ENCODE measurements at places on chromosomes 7 and 10. TPM values are rescaled to one million over a fixed set of nuclear protein-coding genes. Genes with fewer than 3 reads are reported as not detected.

- no peak for DNase-seq
- H3K27me3 ChIP-seq: no peaks in the 10 kb centered on the region
- H3K4me3 ChIP-seq: no peak overlapping the region
- H3K36me3 ChIP-seq: no peaks in the 10 kb centered on the region
- no peaks in the 10 kb centered on the region for H3K4me1 ChIP-seq
- no peak overlapping the region for H3K27ac ChIP-seq
Measured at GRCh38 chr10:70544431-70545340, 57.9 kb downstream of the PRF1 start.

GRCh38 chr10:32995751-32996150, 37.7 kb upstream of the ITGB1 start:
- peaks cover 8% of the 10 kb centered on the region for H3K4me1 ChIP-seq
- H3K36me3 ChIP-seq: no peaks in the 10 kb centered on the region
- H3K27me3 ChIP-seq: no peaks in the 10 kb centered on the region
- no peak overlapping the region for H3K4me3 ChIP-seq
- DNase-seq: peak; percentile 25

DNA sequence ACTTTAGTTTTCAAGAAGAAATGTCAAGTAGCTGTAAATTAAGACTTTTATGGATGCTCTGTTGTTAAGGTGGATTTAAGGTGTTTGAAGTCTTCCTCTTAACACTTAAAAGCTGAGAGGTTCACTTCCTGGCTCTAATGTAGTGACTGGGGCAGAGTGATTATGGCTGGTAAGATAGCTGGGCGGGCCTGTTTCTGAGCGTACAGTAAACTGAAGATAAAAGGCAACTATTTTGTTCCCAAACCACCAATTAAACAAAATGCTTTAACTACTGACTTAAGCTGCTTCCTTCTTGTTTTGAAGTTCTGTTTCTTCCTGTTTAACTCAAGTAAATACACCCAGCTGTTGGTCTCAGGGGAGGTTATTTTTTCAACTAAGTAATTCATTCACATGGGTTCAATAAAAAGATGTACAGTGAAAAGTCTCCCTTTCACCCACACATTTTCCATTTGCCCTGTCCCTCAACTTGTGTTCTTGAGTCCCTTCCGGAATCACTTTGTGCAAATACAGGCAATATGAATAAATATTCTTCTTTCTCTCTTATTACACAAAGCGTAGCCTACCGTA, 19.3 kb downstream of the VWA2 start:
- DNase-seq: no peak
- H3K4me1 ChIP-seq: peaks cover 6% of the 10 kb centered on the region
- H3K4me3 ChIP-seq: no peak overlapping the region
- no peaks in the 10 kb centered on the region for H3K36me3 ChIP-seq
- H3K27ac ChIP-seq: no peak overlapping the region

PLXNA4 gene
- total RNA-seq: not detected

HYAL4 gene
- total RNA-seq: not detected

CPN1 gene
- not detected for total RNA-seq

- no peak for DNase-seq
- H3K36me3 ChIP-seq: no peaks in the 10 kb centered on the region
- no peaks in the 10 kb centered on the region for H3K4me1 ChIP-seq
Measured at GRCh38 chr7:111198255-111198654, 107.3 kb downstream of the LRRN3 start.

DNA sequence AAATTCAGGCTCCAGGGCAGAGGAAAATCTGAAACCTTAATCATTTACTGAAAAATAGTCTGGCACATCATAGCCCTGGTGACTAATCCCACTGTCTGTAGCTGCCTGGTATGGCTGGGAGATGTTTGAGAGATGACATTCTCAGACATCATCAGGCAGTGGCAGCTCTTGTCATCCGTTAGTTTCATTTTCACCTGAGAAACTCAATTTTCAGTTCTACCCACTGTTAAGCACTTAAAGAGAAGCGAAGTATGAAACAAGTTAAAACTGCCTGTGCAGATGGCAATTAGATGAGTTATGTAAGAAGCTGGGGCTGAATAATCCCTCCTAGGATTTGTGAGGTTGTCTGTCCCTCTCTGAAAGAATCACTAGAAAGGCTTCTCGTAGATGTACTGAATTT, 150.2 kb downstream of the NSUN6 start:
- no peak overlapping the region for H3K4me3 ChIP-seq
- H3K27me3 ChIP-seq: no peaks in the 10 kb centered on the region
- H3K36me3 ChIP-seq: no peaks in the 10 kb centered on the region
- H3K27ac ChIP-seq: no peak overlapping the region
- H3K4me1 ChIP-seq: no peaks in the 10 kb centered on the region

PRRT4 gene
- total RNA-seq: not detected

JCAD gene
- total RNA-seq: 0.37 TPM

IGF2BP3 gene
- 11.3 TPM for total RNA-seq

GPR22 gene
- not detected for total RNA-seq

DNA sequence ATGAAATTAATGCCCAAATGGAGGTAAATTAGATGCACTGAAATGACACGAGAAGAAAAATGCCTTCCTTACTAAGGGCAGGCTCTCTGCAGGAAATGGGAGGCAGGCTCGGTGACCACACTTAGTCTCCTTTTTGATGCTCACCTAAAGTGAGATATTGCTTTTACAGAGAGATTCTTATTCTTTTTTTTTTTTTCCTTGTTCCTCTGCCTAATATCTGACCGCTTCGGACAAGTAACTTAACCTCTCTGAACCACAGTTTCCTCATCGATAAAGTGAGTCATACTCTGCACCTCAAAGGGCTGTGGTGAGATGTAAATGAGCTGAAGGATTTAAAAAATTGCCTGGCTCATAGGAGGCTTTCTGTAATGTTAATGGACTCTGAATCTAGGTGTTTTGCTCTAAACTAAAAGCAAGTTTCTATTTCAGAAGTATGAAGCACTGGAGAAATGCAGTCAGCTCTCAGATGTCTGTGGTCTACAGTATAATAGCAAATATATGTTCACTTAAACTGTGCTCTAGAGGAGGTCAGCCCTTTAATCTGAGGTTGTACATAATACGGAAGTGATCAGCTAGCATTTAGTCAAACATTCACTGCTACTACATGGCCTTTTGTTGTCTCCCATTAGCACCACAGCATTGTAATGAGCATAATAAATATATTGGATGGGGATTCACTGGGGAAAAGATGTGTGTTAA, 23.2 kb downstream of the NKX2-3 start:
- no peaks in the 10 kb centered on the region for H3K36me3 ChIP-seq
- DNase-seq: no peak
- H3K27me3 ChIP-seq: peaks cover 30% of the 10 kb centered on the region
- H3K27ac ChIP-seq: no peak overlapping the region

GRCh38 chr10:78618050-78618449, 450.7 kb upstream of the ZMIZ1 start:
- H3K36me3 ChIP-seq: no peaks in the 10 kb centered on the region
- H3K4me3 ChIP-seq: no peak overlapping the region
- no peak for DNase-seq

CPA1 gene
- not detected for total RNA-seq

- H3K4me3 ChIP-seq: no peak overlapping the region
- no peaks in the 10 kb centered on the region for H3K36me3 ChIP-seq
- H3K27ac ChIP-seq: no peak overlapping the region
- H3K4me1 ChIP-seq: no peaks in the 10 kb centered on the region
- H3K27me3 ChIP-seq: no peaks in the 10 kb centered on the region
Measured at GRCh38 chr10:112996462-112996861, 46.4 kb downstream of the TCF7L2 start.

FAM241B gene
- 1.1 TPM for total RNA-seq

DNA sequence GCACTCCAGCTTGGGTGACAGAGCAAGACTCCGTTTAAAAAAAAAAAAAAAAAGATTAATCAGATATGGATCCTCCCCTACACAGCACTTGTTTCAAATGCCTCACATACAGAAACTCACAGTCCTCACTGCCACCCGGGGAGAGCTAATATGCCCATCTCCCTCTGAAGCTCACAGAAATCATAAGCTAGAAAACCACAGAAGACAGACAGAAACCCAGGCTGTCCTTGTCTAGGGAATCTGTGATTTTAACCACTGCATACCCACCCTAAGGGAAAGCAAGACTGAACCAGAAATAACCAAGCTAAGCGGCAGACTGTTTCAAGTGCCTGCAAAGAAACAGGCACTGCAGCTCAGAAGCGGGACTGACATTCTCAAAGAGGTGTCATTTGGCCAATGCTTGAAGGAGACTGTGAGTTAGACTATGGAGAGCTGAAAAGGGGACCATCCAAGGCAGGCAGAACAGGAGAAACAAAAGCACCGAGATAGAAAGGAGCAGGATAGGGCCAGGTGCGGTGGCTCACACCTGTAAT, 37.6 kb downstream of the SLC37A3 start:
- peaks cover 10% of the 10 kb centered on the region for H3K4me1 ChIP-seq
- H3K4me3 ChIP-seq: no peak overlapping the region
- peaks cover 3% of the 10 kb centered on the region for H3K36me3 ChIP-seq
- no peak for DNase-seq
- H3K27ac ChIP-seq: no peak overlapping the region

- no peak overlapping the region for H3K4me3 ChIP-seq
- peaks cover 24% of the 10 kb centered on the region for H3K4me1 ChIP-seq
- no peaks in the 10 kb centered on the region for H3K27me3 ChIP-seq
- peak overlapping the region; percentile 93 for H3K27ac ChIP-seq
- no peak for DNase-seq
Measured at GRCh38 chr10:102150970-102151773, 1.0 kb upstream of the NOLC1 start.

GRCh38 chr7:33590916-33591315, 314.4 kb upstream of the BMPER start:
- H3K36me3 ChIP-seq: no peaks in the 10 kb centered on the region
- peaks cover 9% of the 10 kb centered on the region for H3K4me1 ChIP-seq
- H3K4me3 ChIP-seq: no peak overlapping the region
- H3K27ac ChIP-seq: no peak overlapping the region
- no peaks in the 10 kb centered on the region for H3K27me3 ChIP-seq

TCAF2 gene
- 16.0 TPM for total RNA-seq

DNA sequence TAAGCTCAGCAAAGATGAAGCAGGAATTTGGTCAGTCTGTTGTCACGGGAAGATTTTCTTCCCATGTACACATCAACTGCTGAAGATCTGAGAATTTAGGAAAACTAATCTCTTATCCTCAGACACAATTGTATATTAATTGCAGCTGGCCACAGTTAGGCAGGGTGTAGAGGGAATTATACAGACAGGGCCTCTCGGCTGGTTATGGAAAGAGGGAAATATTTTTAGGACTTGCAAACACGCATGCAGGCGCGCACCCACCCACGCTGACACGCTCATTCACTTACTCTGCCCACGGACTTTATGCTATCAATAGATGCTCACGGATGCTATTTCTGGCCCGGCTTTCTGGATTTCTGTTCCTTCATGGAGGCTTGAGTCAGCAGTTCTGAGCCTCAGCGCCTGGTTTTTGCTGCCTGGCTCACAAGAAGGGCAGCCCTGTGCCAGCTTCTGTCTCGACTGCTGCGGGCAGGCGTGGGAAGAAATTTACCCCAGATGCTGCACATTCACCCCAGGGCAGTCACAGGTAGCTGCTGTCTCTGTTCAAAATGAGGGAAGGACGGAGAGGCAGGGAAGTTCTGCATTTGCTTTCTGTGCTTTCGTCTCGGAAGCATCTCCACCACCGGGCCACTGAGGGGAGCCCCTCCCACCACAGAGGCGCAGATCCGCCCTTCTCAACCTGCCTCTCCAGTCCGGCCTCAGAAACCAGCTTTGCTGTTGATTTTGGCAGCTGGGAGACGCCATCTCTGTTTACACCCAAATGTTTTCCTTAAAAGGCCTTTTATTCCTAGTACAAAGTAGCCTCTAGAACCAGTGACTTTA, 116.3 kb upstream of the BTBD16 start:
- no peak overlapping the region for H3K4me3 ChIP-seq
- no peaks in the 10 kb centered on the region for H3K27me3 ChIP-seq
- no peaks in the 10 kb centered on the region for H3K4me1 ChIP-seq
- H3K36me3 ChIP-seq: no peaks in the 10 kb centered on the region
- no peak for DNase-seq
- H3K27ac ChIP-seq: no peak overlapping the region

TWIST1 gene
- not detected for total RNA-seq

GRCh38 chr10:14660831-14661230, 113.9 kb downstream of the FAM107B start:
- peak overlapping the region; percentile 88 for H3K27ac ChIP-seq
- DNase-seq: peak; percentile 63
- H3K4me3 ChIP-seq: no peak overlapping the region
- no peaks in the 10 kb centered on the region for H3K36me3 ChIP-seq

SCD gene
- 5.1 TPM for total RNA-seq

GRCh38 chr7:135650831-135651573, 11.3 kb upstream of the STMP1 start:
- H3K4me1 ChIP-seq: no peaks in the 10 kb centered on the region
- no peak overlapping the region for H3K4me3 ChIP-seq
- no peaks in the 10 kb centered on the region for H3K27me3 ChIP-seq
- H3K27ac ChIP-seq: no peak overlapping the region
- DNase-seq: no peak

PIK3AP1 gene
- total RNA-seq: 137 TPM

- H3K4me1 ChIP-seq: peaks cover 2% of the 10 kb centered on the region
- no peaks in the 10 kb centered on the region for H3K27me3 ChIP-seq
- H3K4me3 ChIP-seq: no peak overlapping the region
- H3K27ac ChIP-seq: no peak overlapping the region
- DNase-seq: no peak
- H3K36me3 ChIP-seq: no peaks in the 10 kb centered on the region
Measured at GRCh38 chr7:28243861-28244260, 63.3 kb upstream of the JAZF1 start.

DNA sequence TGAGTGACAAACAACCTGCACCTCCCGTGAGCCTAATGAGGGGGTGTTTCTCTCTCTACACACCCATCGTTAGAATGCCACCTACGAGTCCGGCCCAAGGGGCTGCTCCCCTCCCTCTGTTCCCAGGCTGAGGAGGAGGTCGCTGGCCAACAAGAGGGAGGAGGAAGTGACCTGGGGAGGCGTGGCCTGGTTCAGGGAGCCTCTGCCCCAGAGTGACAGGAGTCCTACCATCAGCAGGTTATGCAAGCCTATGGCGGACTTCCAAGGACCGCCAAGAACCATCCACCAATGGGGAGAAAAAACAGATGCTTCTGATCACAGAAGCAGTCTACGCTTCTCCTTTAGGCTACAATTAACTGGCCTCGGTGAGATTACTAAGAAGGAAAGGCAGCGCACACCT, 12.3 kb upstream of the EGFR start:
- no peaks in the 10 kb centered on the region for H3K36me3 ChIP-seq
- DNase-seq: no peak
- H3K27ac ChIP-seq: no peak overlapping the region

- H3K27me3 ChIP-seq: no peaks in the 10 kb centered on the region
- no peak for DNase-seq
- no peaks in the 10 kb centered on the region for H3K4me1 ChIP-seq
- no peak overlapping the region for H3K27ac ChIP-seq
- peaks cover 30% of the 10 kb centered on the region for H3K36me3 ChIP-seq
Measured at GRCh38 chr7:1912593-1913465, 242.8 kb downstream of the ELFN1 start.

GRCh38 chr10:123651421-123652047, 14.6 kb upstream of the GPR26 start:
- no peak overlapping the region for H3K27ac ChIP-seq
- no peak for DNase-seq
- no peaks in the 10 kb centered on the region for H3K4me1 ChIP-seq

- peaks cover 16% of the 10 kb centered on the region for H3K27me3 ChIP-seq
- H3K4me3 ChIP-seq: no peak overlapping the region
- peaks cover 16% of the 10 kb centered on the region for H3K4me1 ChIP-seq
- no peak overlapping the region for H3K27ac ChIP-seq
- H3K36me3 ChIP-seq: no peaks in the 10 kb centered on the region
Measured at GRCh38 chr7:94391726-94392392, 2.8 kb upstream of the COL1A2 start.

ZEB1 gene
- 96.7 TPM for total RNA-seq

ADCY1 gene
- total RNA-seq: 0.05 TPM
